ENCODE measurements at places on chromosomes 2 and 18.

DNA sequence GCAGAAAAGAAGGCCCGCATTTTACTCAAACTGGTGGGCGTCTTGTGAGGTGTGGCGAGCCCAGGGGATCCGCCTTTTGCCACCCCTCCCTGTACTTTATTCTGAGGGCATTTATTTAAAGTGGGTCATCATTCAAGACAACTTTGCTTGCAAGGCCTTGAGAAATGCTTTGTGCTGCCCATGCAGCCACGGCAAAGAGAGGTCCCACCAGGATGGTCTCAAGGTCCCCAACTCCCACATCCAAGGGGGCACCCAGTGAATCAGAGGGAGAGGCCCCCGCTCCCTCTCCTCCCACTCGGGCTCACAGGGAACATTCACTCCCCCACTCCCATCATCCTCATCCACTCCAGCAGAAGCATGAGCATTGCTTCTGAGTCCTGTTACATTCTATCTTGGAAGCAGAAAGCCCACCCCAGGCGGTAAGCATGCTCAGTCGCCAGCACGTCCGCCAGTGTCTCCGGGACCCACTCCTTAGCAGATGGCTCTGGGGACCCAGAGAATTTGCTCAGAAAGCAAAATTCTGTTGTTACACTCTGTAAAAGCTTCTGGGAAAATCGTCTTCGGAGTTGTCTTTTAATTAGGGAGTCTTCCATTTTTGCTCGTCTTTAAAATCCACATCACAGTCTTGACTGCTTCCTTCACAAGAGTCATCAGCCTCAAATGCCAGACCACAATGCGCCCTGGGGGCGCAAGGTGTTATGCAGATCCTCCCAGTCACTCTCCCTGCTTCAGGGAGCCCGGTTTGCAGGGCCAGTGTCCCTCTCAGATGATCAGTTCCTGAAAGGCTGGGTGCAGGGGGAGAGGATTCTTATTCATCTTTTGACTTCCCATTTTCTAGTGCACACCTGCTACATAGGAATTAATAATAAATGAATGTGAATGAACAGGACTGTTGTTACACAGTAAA lies 99.4 kb upstream of the NCK2 start:
- no peak for DNase-seq

- no peak for DNase-seq
Observed at GRCh38 chr18:45962866-45963265, 4.3 kb downstream of the EPG5 start.

- no peak for DNase-seq
Observed at GRCh38 chr2:69973335-69973735, 11.9 kb upstream of the ASPRV1 start.

DNA sequence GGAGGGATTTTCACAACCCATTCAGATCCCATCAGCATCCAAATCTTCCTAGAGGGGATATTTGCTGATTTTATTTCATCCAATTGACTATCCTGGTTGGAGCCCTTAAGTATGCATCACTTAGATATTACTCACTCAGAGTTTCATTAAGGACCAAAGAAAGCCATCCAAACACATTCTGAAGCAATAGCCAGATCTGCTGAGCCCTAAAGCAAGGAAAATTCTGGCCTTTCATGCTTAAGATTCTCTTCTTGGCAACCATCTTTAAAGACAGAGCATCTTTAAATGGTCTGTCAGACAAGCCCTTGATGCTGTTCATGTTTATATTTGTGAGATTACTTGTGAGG lies 40.9 kb upstream of the C1D start:
- DNase-seq, result no peak

- DNase-seq, result no peak
Observed at GRCh38 chr2:40033781-40034180, 254.7 kb upstream of the THUMPD2 start.

- no peak for DNase-seq
Observed at GRCh38 chr2:54968561-54969218, 81.6 kb downstream of the RTN4 start.
